ENCODE measurements at places on chromosomes 7 and 10.

- DNase-seq = no peak
These were observed 101.0 kb downstream of the CELF2 start for GRCh38 chr10:11118686-11119085.

DNA sequence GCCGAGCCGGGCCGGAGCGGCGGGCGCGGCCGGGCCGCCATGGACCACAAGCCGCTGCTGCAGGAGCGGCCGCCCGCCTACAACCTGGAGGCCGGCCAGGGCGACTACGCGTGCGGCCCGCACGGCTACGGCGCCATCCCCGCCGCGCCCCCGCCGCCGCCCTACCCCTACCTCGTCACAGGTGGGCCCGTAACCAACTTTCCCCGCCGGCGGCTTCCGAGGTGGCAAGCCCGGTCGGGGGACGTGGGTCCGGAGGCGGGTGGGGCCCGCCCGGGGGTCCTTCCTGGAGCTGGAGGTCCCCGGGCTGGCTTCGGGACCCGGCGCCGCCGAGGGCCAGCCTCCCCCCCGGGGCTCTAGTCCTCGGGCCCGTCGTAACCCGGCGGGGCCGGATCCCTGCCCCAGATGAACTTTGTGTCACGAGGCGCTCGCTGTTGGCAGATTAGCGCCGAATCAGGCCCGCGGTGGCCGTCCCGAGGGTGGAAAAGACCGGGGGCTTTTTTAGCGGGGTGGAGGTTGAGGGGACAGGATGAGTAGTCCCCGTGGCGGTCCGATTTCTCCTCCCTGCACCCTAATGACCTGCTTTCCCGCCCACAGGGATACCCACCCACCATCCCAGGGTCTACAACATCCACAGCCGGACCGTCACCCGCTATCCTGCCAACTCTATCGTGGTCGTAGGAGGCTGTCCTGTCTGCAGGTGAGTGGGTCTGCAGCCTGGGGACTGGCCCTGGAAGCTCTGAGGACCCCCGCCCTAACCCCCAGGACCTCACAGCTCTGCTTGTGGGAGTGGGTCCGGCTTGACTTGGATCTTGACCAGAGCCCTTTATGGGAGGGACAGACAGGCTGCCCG lies 496 bp downstream of the BRI3 start:
- DNase-seq = no peak

DNA sequence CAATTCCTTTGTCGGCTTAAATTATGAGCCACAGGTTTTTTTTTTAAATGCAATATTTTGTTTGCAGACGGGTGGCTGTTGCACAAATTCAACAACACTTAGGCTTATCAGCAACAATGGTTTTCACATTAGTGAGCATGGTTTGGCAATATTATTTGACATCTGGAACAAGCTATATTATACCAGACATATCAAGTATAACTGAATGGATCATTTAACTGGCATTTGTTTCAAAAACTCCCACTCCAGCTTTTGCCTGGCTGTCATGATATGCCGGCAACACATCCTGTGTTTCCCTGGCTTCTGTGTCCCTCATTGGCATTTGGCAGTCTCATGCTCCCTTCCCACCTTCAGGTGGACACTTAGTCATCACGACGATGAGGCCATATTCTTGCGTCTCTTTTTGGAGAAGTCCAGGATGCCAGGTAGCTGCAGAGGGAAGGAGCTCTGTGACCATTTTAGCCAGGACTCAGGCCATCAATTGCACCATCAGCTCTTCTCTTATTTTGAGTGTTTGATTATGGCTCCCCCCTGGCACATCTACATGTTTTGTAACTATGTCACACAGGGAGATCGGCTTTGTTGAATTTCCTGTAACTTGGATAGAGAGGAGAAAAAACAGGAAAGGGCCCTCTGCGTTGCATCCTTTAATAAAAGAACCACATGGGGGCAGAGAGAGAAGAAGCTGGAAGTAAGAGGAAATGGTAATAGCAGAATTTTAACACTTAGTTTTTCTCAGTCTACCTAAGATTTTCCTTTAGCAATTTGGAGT lies 413.9 kb downstream of the LRMDA start:
- no peak for DNase-seq

DNA sequence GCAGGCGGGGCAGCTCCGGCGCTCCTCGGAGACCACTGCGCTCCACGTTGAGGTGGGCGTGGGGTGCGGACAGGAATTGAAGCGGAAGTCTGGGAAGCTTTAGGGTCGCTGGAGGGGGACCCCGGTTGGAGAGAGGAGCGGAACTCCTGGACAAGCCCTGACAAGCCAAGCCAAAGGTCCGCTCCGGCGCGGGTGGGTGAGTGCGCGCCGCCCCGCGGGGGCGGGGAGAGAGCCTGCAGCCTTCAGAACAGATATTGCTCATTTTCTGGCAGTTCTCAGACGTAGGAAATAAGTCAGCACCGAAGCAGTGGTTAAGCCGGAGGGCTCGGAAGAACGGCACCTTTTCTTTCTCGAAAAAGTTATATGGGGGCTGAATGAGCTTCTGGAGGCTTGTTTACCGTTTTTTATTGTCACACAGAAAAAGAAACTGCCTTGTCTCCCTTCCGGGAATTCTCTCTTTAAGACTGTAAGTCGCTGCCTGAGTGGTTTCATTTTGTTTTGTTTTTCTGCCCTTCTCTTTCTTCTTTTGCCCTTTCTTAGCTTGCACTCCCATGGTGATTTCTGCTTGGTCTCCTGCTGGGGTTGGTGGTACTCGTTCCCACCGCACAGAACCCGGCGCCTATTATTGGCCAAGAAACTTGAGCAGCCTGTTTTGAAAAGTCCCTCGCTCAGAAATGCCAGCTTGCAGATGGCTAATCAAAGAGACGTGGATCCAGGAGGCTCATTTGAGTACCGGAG lies 732 bp downstream of the FAS start:
- DNase-seq = peak; percentile 53

DNA sequence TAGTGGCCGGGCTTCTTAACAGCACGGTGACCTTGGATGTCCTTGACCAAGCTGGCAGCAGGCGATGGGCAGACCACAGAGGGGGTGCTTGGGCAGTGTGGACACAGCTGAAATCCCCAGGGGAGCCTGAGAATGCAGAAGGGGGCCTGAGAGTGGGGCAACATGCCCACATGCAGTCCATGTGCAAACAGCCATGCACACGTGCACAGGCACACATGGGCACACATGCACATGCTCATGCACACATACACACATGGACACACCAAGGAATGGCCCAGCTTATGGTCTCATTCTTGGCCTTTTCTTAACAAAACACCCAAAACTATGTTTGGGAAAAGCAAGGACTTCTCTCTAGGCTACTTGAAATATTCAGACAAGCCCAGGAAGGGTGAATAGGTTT lies 483.9 kb upstream of the MKI67 start:
- no peak for DNase-seq

GRCh38 chr7:26668821-26669220 lies 195.6 kb downstream of the SKAP2 start:
- no peak for DNase-seq

- no peak for DNase-seq
These were observed 114.3 kb downstream of the SEMA3C start for GRCh38 chr7:80804589-80804988.
